Hindlimb muscle (tissue), 1 donor: ENCODE measurements at places on chromosomes 1 and 21.

GRCh38 chr1:172339842-172340241, 80.6 kb upstream of the C1orf105 start:
- no peak for DNase-seq

DNA sequence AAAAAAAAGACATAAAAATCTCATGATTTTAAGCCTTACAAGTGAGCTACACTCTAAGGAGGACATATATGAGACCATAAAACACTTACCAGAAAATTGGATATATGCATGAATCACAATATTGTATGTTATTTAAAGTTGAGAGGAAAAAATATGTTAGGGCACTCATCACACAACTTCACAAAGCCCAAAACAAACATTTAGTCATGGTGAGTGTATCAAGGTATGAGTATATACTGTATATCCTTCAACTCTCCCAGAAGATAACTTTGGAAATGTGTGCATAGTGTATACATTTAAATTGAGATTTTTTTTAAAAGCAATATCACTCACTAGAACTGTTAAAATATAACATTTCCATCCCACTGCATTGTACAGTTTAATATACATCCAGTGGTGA, 259.3 kb downstream of the SRGAP2C start:
- DNase-seq = no peak

- DNase-seq = no peak
These were observed 7.9 kb upstream of the SH3GLB1 start for GRCh38 chr1:86696522-86696921.

DNA sequence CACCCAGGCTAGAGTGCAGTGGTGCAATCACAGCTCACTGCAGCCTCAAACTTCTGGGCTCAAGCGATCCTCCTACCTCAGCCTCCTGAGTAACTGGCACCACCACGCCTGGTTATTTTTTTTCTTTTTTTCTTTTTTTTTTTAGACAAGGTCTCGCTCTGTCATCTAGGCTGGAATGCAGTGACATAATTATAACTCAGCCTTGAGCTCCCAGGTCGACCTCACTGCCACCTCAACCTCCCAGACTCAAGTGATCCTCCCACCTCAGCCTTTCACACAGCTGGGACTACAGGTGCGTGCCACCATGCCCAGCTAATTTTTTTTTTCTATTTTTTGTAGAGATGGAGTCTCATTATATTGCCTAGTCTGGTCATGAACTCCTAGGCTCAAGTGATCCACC, 66.9 kb upstream of the ECE1 start:
- DNase-seq = no peak

- DNase-seq = no peak
These were observed 12.0 kb downstream of the MAB21L3 start for GRCh38 chr1:116122955-116123757.

DNA sequence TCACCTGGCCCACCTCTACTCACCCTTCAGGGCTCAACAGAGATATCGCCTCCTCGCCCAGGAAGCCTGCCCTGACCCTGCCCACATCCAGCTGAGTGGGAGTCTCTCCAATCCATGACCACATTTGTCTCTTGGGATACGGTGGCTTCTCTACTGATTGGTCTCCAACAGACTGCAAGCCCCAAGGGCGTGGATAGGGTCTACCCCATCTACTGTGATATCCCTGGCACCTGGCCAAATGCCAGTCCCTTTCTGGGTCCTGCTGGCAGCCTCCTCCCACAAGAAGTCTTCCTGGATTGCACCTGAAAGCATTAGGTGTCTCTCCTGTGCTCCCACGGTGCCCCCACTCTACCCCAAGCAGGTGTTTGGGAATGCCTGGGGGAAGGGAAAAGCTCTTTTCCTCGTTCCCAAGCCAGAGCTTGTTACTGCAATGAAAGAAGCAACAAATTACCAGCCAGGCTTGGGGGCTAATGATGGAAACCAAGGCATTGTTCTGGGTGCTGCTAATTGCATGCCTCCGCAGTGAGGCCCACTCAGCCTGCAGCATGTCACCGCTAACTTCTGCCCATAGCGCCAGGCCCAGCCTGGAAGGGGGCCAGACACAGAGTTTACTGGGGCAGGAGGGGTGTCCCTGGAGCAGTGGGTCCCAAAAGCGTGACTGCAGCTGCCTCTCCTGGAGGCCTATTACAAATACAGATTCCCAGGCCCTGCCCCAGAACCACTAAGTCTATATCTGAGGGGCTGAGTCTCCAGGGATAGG, 90.7 kb upstream of the IFFO2 start:
- DNase-seq = no peak

- no peak for DNase-seq
These were observed 12.3 kb downstream of the ARHGEF10L start for GRCh38 chr1:17551755-17552234.

DNA sequence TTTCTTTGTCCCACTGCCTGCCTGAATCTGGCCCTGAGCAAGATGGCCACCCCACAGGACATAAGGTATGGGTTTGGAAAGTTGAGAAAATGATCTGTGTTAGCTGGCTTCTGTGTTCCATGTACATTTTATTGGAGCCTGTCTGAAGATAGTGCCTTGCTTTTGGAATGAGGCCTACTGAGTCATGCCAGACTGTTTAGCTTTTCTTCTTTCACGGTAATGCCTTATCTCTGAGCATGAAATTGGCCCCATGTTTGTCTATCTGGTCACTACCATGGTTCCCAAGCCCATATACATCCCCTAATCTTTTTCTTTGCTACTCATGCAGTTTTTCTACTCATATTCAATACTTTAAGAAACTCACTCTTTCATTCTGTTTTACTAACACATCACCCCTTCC, 85.1 kb upstream of the LMO4 start:
- DNase-seq = no peak

GRCh38 chr1:67918067-67918466, 84.8 kb upstream of the GNG12 start:
- DNase-seq = no peak

DNA sequence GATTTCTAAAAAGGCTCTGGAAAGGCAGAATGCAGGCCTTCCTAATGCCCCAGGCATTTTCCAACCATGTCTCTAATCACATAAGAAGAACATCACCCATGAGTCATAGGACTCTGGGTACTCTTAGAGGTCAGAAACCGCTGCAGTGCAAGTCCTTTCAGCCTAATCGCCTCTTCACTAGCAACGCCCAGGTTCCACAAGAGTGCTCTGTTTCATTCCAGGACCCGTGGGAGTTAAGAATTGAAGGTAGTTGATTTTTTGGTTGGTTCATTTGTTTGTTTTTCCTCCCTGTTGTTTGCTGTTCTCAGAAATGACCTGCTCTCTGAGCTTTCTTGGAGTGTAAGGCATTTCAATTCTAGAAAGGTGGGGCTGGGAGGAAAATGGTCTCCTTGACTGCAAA, 123.2 kb downstream of the NR5A2 start:
- DNase-seq = no peak

DNA sequence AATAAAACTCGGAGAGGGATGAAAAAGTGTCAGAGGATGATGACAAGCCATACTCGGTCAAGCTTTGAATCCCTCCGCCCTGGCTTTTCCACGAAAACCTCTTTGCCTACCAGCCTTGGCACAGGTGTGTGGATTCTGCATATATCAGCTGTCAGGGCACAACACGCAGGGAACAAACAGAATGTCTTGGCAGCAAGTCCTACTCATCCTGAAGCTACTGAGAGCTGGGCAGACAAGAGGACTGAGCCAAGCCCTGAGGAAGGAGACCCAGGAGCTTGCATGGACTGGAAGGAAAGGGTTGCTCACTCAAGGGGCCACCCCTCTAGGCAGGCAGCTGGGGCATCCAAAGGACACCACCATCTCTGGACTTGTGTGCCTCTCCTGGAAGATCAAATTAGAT, 132.4 kb downstream of the HMGB4 start:
- no peak for DNase-seq

DNA sequence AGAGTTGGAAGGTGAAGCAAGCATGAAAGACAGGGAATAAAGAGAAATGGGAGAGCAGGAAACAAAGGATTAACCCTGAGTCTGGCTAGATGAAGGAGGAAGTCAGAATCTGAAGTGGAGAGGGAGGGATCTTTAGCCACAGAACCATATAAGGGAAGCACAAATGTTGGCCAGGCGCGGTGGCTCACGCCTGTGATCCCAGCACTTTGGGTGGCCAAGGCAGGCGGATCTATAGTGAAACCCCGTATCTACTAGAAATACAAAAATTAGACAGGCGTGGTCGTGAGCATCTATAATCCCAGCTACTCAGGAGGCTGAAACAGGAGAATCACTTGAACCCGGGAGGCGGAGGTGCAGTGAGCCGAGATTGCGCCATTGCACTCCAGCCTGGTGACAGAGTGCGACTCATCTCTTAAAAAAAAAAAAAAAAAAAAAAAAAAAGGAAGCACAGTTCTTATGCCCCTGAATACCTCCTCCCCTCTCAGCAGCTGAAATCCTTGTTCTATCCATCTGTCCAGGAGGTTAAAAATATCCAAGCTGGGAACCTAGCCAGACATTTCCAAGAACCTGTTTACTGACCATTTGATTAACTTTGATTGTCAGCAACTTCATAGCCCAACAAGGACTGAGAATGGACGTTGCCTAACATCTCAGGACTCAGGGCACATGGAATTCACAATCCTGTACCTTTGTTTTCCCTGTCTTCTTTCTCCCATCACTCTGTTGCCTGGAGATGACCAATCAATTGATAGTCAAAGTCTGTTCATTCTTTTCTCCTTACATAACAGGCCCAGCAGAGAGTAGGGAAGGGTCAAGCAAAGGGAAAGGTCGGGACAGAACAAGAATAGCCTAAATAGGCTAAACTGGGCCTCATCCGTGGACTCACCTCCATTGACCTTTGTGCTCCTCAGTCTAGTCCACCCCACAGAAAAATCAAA, 10.6 kb downstream of the TXNIP start:
- DNase-seq = no peak

DNA sequence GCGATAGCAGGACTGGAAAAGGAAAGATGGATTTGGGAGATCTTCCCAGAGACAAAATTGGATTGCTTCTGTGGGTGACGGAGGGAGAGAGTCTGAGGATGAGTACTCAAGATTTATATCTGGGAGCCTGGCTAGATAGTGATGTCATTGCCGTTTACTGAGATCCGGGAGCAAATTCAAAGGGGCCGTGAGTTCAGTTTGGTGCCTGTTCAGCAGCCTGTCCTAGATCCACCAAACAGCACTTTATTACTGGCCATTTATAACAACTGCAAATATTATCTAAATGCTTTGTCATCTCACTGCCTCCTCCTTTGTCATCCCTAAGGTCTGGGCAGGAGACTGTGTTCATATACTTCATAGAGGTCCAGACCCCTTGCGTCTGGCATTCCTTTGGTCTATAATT, 29.2 kb downstream of the MAPKAPK2 start:
- DNase-seq = no peak
